Stimulated activated CD8-positive, alpha-beta memory T cell treated with anti-CD3 and anti-CD28 coated beads, Interleukin-7, amount 100 ng/mL, for 1 hour (primary cell): ENCODE measurements at places on chromosomes 16 and 17.

DNA sequence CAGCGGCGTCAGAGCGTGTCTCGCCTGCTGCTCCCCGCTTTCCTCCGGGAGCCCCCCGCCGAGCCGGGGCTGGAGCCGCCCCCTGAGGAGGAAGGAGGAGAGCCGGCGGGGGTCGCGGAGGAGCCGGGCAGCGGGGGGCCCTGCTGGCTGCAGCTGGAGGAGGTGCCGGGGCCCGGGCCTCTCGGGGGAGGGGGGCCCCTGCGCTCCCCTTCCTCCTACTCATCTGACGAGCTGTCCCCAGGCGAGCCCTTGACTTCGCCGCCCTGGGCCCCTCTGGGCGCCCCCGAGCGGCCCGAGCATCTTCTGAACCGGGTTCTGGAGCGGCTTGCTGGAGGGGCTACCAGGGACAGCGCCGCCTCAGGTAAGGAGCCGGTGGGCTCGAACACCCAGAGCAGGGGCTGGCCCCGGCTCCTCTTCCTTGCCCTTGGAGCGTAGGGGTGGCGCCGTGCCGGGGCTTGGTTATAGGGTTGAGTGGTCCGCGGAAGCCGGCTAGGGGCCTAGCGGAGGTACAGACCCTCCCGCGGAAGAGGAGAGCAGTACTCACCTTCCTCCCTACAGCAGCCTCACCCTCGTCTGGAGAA lies 841 bp downstream of the RAPGEFL1 start:
- no peak for DNase-seq

DNA sequence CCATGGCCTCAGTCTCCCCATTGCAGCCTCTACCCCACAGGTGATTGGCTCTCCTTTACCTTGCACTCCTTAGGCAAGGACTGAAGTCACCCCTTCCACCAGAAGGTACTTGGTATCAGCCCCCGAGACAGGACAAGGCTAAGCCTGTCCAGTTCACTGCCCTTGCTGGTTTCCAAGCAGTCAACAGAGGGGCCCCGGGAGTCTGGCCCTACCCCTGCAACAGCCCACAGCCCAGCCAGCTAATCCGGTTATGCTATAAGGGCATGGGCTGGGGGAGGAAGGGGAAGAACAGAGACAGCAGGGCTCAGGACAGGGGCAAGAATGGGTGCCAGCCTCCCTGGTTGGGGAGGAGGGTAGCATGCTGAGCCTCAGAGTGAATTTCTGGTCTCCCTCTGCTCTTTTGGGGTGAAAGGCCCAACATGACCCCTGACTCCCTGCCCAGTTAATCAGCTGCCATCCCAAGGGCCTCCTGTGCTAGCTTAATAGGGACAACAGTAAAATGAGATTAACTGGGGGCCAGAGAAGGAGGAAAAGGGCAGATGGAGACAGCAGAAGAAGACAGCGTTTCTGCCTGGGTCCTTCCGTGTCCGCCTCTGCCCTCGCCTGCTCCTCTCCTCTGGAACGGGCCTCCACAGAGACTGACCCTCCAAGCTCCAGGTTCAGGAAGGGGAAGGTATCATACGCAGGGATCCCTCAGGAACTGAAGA lies 10.7 kb downstream of the DLG4 start:
- DNase-seq, result no peak

- DNase-seq, result no peak
These were observed 167.5 kb downstream of the PRKCA start for GRCh38 chr17:66469890-66470289.

- DNase-seq, result no peak
These were observed 10.2 kb downstream of the MYO19 start for GRCh38 chr17:36524428-36524876.

GRCh38 chr17:63764716-63765115 lies 8.7 kb downstream of the CCDC47 start:
- DNase-seq, result no peak

GRCh38 chr16:31429314-31429713 lies 1.2 kb upstream of the COX6A2 start:
- no peak for DNase-seq

GRCh38 chr16:79587897-79588296 lies 12.6 kb downstream of the MAF start:
- DNase-seq, result no peak

- no peak for DNase-seq
These were observed 47.1 kb downstream of the TEX2 start for GRCh38 chr17:64216000-64216337.

DNA sequence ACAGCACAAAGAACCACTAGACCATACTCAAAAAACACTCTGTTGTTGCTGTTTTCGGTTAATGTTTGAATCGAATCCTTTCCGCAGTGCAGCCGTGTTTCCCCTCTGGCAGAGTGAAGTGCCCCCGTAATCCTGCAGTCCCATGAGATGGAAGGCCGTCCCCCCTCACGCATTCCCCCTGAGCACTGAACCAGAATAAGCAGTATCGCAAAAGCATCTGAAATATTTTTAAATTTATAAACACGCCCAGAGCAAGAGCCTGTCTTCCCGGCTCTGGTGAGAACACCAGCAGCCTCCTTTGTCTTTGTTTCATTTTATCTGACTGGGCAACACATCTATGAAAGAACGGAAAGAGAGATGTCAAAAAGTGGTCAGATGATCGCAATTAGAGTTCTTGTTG lies 121.0 kb upstream of the ADAMTS18 start:
- DNase-seq, result no peak

DNA sequence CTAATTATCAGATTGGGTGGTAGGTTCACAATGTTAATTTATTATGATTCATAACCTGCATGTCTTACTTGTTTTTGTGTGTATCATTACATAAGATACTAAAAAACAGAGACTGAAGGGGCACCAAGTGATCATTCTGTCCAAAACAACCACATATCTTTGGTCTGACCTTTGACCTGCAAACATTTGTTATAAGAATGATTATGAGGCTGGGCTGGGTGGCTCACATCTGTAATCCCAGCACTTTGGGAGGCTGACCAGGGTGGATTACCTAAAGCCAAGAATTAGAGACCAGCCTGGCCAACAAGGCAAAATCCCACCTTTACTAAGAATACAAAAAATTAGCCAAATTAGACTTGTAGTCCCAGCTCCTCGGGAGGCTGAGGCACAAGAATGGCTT lies 116.4 kb downstream of the SPAG9 start:
- no peak for DNase-seq

- DNase-seq, result no peak
These were observed 11.2 kb downstream of the TFAP4 start for GRCh38 chr16:4261557-4262172.
